ENCODE measurements at places on chromosomes 11 and 22.

- no peak for DNase-seq
These were observed 2.7 kb downstream of the TMEM123 start for GRCh38 chr11:102449651-102450570.

- DNase-seq = no peak
These were observed 40.7 kb upstream of the TIMP3 start for GRCh38 chr22:32760815-32761214.

- no peak for DNase-seq
These were observed 17.6 kb downstream of the KCNC1 start for GRCh38 chr11:17752144-17752543.

DNA sequence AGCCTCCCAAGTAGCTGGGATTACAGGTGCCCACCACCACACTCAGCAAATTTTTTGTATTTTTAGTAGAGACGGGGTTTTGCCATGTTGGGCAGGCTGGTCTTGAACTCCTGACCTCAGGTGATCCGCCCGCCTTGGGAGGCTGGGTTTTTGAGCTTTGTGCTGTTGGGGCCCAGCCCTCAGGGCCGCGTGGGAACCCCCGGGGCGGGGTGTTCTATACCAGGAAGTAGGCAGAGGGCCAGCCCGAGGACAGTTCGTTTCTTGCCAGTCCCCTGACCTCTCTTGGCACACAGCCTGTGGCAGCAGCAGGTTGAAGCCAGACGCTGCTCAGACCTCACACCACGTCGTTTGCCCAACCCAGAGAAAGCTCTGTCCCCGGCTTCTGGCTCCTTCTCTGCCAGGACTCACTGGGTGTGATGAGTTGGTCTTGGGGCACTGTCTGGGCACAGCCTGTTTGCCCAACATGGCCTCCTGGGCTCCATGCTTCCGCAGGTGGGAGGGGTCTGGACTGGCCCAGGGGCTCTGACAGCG lies 24.9 kb upstream of the CHKA start:
- no peak for DNase-seq

- peak; percentile 84 for DNase-seq
These were observed 10.7 kb upstream of the DSCAML1 start for GRCh38 chr11:117807482-117808327.

- DNase-seq = peak; percentile 51
These were observed 20.7 kb downstream of the ELF5 start for GRCh38 chr11:34492806-34493414.

GRCh38 chr11:82759649-82760048 lies 26.0 kb upstream of the FAM181B start:
- no peak for DNase-seq

DNA sequence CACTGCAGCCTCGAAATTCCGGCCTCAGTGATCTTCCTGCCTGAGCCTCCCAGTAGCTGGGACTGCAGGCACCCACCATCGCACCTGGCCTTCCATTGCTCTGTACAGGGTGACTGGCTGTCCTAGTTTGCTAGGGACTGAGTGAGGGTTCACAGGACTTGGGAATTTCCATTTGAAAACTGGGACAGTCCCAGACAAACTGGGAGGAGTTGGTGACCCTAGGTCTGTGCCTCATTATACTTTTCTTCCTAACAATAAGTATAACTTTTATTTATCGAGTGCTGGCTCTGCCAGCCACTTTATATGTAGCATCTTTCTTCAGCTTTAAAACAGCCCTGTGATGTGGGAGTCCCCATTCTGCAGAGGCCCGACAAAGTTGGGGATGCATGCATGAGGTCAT lies 25.5 kb downstream of the TCP11L1 start:
- DNase-seq = no peak

- no peak for DNase-seq
These were observed 4.8 kb upstream of the NAP1L4 start for GRCh38 chr11:2996976-2997375.

GRCh38 chr22:20180640-20181039 lies 29.8 kb upstream of the CCDC188 start:
- no peak for DNase-seq

DNA sequence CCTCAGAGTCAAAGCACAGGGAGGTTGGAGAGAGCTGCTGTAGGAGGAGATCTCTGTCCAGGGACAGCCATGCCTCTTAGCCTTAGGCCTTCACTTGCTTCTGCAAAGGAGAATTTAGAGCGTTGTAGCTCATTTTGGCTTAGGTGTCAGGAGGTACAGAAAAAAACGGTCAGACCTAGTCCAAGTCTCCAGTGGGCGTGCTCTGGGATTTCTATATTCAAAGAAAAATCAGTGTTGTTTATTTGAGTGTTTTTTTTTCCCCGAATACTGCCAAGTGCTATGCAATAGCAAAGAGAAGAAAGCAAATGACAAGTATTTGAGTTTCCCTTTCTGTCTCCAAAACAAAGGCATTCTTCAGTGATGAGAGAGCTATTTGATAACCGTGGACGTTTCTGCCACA lies 22.7 kb upstream of the OPCML start:
- DNase-seq = no peak

- no peak for DNase-seq
These were observed 23.3 kb downstream of the TSPAN32 start for GRCh38 chr11:2325123-2325522.

- no peak for DNase-seq
These were observed 44.0 kb downstream of the PPP6R3 start for GRCh38 chr11:68504432-68505066.

DNA sequence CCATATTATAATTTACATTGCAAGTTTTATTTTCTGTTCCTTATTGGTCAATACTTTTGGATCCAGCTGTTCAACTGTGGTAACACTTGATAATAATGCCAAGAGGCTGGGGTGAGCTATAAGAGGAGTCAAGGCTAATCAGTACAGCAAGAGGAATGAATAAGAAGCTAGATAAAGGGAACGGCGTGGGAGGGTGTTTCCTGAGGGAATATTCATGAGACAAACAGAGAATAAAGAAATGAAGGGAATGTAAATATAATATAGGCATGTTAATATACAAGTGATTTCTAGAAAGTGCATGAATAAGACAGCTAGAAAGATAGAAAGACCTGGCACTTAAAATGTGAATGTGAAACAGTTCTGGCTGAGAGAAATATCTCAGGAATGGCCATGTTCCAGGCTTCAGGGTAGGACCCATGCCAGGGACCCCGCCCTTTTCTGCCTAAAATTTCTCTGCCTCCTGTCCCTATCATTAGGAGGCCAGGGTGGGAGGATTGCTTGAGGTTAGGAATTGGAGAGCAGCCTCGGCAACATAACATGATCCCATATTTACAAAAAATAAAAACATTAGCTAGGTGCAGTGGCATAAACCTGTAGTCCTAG lies 3.9 kb downstream of the OR51B4 start:
- DNase-seq = no peak

DNA sequence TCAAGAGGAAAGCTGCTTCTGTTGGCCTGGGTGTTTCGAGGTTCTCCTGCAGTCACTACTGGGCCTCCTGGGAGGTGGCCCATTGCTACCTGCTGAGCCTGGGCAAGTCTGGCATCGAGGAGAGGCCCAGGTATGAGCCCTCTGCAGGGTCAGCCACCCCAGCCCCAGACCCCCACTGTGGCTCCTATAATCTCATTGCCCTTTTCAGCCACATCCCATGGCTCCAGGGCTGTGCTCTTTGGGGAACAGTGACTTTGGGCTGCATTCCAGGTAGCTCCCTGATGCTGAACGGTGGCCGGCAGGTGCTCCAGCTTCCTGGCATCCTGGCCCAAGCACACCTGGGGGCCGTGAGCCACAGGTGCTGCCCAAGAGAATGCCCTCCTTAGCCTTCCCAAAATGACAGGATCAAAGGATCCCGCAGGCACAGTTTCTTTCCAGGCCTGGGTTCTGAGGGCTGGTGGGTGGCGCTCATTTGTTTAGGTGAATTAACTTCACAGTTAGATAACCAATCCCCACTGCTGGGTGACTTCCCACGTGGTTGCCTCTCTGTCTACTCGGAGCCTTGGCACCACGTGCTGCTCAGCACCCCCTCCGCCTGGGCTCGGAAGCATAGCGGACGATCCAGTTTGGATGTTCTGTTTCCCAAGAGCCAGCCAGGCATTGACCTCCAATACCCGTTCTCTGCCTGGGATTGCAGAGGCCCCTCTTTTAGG lies 97.4 kb downstream of the BCR start:
- DNase-seq = no peak

DNA sequence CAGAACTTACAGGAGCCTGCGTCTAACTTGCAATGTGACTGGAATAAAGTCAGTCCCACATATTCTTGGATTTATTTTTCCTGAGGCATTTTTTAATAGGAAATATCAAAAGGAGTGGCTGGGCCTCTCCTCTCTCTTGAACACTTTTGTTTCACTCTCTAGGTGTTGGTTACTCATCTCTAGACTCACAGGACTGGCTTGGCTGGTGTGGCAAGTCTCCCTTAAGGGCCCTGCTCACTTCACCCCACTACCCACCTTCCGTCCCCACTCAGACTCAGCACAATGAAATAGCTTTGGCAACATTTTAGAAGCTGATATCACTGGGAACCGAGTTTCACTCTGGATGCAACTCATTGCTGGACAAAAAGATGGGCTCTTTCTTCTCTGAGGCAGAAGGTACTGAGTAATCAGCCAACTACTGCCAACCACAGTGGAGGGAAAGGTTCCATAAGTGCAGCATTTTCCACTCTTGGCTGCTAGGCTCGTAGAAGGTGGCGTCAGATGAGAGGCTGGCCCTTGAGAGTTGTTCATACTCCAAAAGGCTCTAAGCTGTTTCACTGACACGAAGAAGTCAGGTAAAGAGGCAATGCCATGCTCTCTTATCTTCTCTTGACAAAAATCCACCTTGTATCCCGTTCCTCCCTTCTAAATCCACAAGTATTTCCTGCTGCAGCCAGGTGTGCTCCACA lies 390.6 kb downstream of the SOX6 start:
- DNase-seq = no peak

- no peak for DNase-seq
These were observed 1171.3 kb downstream of the LRRC4C start for GRCh38 chr11:40287916-40288803.

DNA sequence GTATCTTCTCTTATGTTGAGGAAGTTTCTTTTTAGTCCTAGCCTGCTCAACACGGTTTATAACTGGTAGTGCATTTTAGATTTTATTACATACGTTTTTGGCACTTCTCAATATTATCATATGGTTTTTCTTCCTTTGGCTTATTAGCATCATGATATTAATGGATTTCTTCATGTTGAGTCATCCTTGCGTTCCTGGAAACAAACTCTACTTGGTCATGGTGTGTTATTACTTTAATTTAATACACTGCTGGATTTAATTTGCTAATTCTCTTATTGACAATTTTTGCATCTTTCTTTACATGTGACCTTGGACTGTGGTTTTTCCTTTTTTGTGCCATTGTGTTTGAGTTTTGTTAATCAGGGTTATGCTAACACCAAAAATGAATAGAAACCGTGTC lies 20.5 kb downstream of the IGF2 start:
- DNase-seq = no peak

DNA sequence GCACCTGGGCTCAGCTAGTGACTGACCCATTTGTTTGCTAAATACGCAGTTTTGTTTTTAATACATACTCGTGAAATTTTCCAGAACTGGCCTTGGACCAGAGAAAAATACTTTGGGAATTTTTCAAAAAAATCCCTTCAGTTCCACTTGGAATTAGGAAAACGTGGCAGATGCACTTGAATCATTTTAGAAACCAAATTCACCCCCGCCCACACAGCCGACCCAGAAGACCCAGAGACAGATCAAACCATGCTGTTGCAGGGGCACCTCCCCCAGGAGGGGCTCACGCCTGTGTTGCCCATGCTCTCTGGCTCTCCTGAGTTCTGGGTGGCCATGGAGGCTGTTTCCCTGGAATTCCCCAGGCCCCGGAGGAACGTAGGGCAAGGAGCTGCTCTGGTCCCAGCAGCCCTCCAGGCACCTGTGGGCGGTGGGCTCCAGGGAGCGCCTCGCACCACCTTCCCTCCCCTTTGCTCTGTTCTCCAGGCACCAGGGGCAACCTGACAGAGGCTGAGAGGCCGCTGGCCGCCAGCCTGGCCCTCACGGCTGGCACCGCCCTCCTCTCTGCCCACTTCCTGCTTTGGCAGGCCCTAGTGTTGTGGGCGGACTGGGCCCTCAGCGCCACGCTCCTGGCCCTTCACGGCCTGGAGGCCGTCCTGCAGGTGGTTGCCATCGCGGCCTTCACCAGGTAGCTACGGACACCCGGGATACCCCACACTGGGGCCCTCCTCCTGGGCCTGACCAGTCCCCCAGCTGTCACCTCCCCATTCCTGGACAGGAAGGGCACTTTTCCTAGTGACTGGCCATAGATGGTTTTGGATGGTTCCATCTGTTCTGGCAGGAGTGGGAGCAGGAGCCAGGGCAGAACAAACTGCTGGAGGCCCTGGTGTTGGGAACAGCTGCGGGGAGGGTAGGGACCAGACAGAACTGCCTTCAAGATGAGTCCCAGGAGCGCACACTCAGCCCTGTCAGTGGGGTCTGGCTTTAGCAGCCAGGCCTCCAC lies 3.3 kb upstream of the EPS8L2 start:
- DNase-seq = no peak

GRCh38 chr11:14537134-14537599 lies 17.0 kb upstream of the PSMA1 start:
- DNase-seq = peak; percentile 42

- DNase-seq = no peak
These were observed 26.1 kb upstream of the LDHA start for GRCh38 chr11:18368221-18368620.

DNA sequence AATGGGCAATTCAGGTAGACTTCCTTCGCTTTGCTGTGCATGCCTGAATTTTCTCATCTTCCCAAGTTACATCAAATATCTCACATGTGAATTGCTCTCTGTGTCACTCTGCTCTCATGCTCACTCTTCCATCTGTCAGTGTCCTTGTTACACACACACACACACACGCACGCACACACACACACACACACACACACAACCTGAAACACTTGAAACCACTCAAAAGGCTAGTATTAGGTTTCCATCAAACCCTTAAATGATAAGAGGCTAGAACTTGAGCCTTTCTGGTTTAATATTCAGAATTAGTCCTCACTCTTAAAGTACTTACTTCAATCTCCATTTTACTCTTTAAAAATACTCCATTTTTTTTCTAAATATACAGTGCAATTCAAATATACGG lies 282.4 kb downstream of the C11orf87 start:
- DNase-seq = no peak

DNA sequence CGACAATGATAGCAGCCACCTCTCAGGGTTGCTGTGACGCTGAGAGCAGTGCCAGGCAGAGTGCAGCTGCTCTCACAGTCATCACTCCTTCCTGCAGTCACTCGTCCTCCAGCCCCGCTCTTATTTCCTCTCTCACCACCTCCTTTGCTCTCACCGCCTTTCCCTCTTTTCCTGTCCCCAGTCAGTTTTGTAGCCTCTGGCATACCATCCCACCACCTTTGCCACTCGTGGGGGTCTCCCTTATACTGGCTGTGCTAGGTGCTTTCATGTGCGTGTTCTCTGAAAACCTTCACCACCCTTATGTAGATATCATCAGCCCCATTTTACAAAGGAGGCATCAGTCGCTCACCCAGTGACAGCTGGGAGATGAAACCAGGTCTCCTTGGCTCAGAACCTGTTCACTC lies 19.3 kb upstream of the ST3GAL4 start:
- DNase-seq = no peak
